ENCODE measurements at places on chromosomes 5 and 9. TPM values are rescaled to one million over a fixed set of nuclear protein-coding genes. Genes with fewer than 3 reads are reported as not detected.

ECPAS gene
- total RNA-seq = 101 TPM

DNA sequence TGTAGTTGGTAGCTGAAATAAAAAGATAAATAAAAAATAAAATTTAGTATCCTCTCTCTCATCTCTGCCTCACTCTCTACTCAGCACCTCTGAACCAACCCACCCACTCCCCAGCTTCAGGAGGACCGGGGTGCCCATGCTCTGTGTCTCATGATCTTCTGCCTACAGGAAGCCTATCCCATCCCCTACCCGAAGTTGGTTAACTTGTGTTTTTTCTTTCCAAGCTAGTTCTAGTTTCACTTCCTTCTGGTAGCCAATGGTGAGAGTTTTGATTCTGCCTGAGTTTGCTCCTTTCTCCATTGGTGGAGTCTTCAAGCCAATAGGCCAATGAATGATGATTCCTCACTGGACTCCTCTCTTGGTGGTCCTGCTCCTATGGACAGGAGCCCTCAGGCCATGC lies 32.1 kb downstream of the SNX24 start:
- no peak for DNase-seq

DNA sequence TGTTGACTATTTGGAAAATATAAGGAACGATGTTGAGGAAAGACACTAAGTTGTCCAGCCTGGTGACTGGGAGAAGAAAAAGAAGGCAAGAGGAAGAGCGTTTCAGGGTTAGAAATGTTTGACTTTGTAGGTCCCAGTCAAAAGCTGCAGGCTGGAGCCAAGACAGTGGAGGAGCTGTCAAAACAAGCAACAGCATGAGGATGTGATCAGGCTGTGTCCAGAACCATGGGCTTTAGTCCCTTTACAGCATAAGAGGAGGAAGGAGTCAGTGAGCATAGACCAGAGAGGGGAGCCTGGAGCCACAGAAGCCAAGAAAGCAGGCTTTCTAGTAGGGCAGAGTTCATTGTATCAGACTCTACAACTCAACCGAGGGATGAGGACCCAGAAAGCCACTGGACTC lies 658.5 kb downstream of the BNC2 start:
- no peak for DNase-seq

- DNase-seq = no peak
Observed at GRCh38 chr5:82859451-82860140, 217.6 kb downstream of the TMEM167A start.

DTWD2 gene
- 6.9 TPM for total RNA-seq

DNA sequence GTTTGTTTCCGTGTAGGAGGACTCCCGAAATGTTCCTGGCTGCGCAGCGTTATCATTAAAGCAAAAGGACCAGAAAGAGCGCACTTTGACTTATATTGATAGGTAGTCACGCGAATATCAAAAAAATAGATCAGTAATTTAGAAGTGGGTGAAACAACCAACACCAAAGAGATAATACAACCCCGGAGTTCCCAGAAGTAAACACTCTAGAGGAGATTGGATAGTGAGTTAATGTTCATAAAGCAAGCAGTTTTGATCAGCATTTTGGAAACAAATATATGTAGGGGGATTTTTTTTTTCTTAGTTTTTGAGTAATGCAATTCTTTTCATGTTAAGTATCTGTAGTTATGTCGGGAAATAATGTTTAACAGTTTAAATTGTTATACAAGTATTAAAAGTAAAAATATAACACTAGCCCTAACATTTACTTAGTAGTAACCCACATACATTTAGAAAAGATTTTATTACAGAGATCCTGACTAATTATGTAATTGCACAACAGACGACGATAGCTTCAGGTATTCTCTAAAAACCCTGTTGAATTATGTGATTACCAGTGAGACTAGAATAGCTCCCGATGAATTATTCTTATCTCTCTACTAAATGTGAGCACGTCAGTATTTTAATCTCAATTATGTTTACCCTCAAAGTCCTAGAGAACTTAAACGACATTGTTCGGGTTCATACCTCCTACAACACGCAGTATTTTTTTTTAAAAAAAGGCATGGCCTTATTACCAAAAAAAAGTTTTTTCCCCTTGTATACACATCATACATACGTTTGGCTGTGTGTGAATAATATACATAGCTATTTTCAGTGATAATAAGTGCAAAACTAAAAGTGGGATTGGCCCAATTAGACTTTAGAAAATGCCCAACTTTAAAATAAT lies 9.4 kb upstream of the NFIB start:
- DNase-seq = no peak

DNA sequence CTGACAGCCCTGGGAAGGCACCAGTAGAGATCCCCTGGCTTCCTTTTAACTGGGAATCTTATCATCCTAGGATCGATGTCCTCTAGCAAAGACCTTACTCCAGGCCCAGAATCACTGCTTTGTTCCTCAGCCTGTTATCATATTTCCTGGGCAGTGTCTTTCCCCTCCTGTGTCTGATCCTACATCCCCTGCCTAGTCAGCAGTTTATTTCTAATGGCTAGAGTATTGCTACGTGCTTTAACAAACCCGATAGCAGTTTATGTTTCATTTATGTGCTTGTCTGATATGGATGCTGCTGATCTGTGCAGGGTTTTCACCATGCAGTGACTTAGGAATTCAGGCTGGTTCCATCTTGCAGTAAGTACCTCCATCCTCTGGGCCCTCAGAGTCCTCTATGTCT lies 20.9 kb upstream of the BARX1 start:
- no peak for DNase-seq
